ENCODE measurements at places on chromosomes 13 and 19.

DNA sequence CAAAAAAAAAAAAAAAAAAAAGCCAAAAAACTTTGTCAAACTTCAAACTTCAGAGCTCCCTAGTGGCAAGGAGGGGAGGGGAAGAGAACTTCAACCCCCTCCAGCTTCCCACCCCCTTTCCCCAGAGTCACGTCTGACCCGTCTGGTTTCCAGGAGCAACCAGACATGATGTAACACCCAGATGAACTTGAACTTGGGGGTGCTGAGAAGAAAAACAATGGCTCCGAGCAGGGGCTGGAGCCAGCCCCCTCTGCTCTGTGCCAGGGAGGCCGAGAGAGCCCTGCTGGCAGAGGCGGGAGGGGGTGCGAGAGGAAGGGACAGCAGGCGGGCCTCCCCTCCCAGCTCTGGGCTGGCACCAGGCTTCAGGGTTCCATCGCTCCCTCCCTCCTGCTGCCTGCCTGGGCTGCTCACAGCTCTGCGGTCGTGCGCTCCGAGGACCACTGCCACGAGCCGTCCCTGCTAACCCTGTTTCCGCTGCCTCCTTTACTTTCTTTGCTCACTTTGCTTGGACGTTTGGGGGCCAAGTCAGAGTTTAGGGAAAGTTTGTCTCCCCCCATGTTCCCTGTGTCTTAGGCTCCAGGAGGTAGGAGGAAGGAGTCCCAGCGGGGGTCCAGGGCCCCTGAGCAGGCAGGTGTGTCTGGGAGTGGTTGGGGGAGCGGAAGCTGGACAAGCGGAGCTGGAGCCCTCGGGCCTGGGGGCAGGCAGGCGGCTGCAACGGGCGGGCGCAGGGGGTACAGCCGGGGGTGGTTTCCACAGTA lies 11.1 kb downstream of the LYL1 start:
- DNase-seq = peak; percentile 58

DNA sequence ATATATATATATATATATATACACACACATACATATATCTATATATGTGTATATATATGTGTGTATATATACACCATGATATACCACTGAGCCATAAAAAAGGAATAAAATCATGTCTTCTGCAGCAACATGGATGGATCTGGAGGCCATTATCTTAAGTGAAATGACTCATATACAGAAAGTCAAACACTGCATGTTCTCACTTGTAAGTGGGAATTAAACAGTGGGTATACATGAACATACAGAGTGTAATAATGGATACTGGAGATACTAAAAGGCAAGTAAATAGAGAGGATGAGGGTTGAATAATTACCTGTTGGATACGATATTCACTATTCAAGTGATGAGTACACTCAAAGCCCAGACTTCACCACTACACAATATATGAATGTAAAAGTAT lies 332.6 kb downstream of the SLITRK1 start:
- no peak for DNase-seq

DNA sequence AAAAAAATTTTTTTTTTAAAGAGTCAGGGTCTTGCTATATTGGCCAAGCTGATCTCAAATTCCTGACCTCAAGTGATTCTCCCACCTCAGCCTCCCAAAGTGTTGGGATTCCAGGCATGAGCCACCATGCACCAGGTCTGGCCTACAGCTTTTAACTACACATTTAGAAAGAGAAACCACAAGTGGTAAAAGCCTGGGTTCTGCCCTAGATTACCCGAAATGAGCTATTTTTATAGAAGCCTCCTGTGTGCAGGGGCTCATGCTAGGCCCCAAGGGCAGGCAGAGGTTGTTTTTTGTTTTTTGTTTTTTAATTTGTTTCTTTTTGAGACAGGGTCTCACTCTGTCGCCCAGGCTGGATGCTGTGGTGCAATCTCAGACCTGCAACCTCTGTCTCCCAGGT lies 14.0 kb upstream of the MYADM start:
- no peak for DNase-seq

GRCh38 chr19:48279747-48280146 lies 9.9 kb downstream of the ZNF114 start:
- no peak for DNase-seq

- no peak for DNase-seq
Measured at GRCh38 chr13:26270707-26271106, 16.8 kb downstream of the CDK8 start.

- no peak for DNase-seq
Measured at GRCh38 chr13:18953139-18953930, 228.3 kb downstream of the TUBA3C start.

DNA sequence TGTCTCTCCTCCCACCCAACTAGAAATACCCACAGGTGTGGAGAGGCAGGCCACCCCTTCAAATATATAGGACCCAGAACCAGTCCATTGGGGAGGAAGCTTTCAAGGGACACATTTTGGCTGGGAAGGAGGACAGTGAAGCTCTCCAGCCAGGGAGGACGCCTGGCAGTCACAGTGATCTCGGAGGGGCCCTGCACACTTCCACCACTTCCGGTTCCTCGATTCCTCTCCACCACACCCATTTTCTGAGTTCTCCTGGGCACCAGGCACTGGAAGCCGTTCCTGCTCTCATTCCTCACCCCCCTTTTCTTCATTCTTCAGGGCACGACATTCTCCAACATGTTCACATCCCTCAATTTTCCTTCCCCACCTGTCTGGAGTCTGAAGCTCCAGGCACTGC lies 30.4 kb upstream of the CEACAM21 start:
- peak; percentile 75 for DNase-seq

DNA sequence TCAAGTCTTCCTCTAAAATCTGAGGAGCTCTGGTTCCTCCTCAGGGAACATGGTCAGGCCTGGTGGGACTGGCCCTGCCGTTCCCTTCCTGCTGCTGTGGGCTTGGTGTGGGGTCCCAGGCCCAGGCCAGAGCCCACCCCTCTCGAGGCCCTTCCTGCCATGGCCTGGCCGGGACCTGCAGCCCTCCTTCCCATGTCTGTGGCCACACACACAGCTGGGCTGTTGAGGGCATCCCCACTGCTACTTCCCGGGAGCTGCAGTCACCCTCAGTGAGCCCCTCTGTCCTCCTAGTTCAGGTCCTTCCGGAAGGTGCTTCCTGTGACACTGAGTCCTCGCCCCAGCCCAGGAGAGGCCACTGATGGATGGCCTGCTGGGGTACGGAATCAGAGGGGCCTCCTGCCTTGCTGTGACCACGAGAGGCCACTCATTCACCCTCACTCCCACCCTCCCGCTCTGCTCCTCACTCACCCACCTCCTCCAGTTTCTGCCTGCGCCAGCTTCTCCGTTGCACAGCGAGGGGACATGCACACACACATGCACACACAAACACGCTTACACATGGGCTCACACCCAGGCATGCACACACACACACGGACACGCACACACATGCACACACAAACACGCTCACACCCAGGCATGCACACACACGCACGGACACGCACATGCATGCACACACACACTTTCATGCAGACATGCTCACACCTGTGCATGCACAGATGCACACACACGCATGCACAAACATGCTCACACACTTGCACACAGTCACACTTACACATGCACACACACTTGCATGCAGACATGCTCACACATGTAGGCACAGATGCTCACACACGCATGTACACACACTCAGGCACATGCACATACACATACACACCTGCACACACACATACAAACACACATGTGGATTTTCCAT lies 7.3 kb upstream of the MCF2L start:
- DNase-seq = no peak

GRCh38 chr13:74201530-74201929 lies 67.3 kb upstream of the KLF12 start:
- no peak for DNase-seq

DNA sequence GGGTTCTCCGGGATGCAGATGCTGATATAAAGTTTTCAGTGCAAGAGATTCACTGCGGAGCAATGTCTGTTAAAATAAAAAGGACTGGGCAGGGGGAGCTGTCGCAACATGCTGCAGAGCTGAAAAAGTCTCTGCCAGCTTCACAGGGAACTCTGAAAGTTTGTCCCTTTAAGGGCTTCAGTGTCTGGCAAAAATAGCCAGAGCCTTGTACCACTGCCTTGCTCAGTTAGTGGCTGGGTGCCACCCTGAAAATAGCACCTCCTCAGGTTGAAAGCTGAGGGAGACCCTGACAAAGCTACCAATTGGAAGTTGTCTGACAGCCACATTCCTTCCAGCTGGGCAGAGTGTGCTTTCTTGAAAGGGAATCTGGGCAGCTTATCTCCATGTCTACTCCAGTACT lies 3.0 kb upstream of the NDFIP2 start:
- no peak for DNase-seq

DNA sequence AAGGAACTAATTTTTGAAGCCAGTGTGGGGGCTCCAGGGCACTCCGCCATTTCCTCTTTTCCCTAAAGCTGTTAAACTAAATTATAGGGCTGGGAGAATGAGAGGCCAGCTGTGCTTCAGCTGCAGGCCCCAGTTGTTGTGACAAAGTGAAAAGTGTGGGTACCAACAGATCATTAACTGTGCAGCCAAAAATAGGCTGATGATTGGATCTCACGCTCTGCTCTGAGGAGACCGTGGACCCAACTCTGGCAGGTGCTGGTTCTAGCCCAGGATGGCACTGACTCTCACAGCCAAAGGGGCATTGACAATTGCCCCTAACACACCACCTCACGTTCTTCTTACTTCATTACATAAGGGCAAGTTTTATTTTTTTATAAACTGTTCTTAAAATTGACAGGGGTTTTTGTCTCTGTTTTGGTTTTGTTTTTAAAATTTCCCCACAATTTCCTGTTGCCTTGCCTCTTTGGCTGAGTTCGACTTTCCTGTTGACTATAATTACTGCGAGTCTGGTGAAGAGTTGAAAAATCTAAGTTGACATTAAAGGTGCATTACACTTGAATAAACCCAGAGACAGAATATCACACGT lies 391.0 kb downstream of the FGF9 start:
- DNase-seq = no peak
